ENCODE measurements at places on chromosomes 1 and 21.

DNA sequence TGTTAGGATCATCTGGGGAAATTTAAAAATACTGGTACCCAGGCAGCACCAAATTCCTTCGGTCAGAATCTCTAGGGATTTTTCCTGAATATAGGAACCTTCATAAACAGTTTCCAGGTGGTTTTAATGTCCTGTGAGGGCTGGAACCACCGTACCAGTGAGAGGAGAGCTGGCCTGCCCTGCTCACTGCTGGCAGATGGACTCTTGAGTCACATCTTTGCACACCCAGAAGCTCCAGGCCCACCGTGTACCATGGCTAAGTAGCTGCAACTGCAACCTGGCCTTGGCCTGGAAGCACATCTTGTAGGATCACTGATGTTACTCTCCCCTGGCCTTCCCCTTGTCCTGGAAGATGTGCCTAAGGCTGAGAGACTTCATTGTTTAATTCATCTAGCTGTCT lies 181.5 kb downstream of the DISC1 start:
- DNase-seq, result no peak

- DNase-seq, result no peak
These were observed 230.4 kb downstream of the SLC35F3 start for GRCh38 chr1:234134878-234135277.

GRCh38 chr1:15243275-15244043 lies 3.6 kb upstream of the FHAD1 start:
- DNase-seq, result no peak

GRCh38 chr1:206790502-206791250 lies 18.4 kb upstream of the IL10 start:
- DNase-seq, result no peak

GRCh38 chr21:14901482-14901958 lies 163.3 kb downstream of the NRIP1 start:
- DNase-seq, result no peak

GRCh38 chr21:25912402-25912746 lies 177.6 kb downstream of the GABPA start:
- no peak for DNase-seq

DNA sequence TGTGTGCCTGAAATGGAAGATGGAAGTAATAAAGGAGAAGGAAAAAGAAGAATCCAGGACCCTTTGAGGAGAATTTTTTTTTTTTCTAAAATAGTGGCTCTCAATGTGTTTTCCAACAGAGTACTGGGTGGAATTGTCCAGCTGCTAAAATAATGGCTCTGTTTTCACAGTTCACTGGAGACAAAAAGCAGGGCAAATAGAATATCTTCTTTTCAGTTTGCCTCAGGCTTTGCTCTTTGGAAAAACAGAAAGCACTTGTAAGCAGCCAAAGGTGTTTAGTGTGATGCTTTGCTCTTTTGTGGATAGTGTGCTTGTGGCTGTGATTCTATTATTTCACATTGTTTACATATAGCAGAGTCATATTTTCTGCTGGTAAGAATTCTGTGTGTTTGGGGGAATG lies 77.4 kb upstream of the MROH9 start:
- no peak for DNase-seq

DNA sequence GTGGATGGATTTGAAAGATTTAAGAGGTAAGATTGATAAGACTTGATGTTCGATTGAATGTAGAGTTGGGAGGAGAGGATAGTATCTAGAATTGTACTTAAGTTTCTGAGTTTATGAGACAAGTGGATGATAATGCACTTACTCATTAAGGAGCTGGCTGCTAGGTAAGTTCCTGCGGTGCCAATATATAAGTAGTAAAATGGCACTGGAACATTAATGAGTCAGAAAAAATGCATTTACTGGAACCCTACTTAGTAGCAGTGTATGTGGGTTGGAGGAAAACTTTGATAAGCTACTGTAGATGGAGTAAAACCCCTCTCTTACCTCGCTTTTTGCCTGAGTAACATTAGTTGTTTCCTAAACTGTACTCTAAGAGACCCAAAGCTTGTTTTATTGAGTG lies 68.2 kb downstream of the ZFYVE9 start:
- no peak for DNase-seq

DNA sequence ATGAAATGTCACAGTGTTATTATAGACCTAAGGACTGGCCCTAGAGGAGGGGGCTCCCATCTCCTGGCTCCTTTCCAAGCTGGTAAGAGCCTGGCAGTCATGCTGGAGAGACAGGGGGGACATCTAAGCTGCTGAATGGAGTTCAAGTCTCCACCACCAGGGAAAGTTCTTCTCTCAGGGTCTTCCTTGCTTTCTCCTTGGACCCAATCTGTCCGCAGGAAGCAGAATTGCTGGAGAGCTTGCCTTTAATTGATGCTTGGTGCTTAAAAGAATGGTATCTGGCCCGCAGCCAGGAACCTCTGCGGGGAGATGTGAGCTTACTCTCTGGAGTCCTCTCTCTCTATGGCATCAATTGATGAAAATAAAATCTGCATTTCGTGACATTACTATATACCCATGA lies 25.1 kb downstream of the IRF2BP2 start:
- DNase-seq, result no peak

DNA sequence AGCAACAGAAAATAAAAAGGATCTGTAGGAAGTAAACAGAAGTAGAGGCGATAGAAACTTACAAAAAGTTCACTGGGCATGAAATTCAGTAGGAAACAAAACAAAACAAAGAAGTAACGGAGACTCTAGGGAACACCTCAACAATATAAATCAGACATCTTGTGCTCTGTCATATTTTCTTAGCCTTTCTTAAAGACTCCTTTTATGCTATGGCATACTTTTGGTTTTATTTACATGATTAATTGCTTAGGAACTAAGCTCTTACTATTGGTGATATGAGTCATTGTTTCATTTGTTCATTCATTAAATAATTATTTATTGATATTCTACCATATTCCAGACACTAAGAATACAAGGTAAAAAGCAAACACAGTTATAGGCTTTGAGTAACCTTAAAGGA lies 126.6 kb downstream of the KCNT2 start:
- no peak for DNase-seq
